ENCODE measurements at places on chromosomes 16 and 17.

GRCh38 chr17:60297760-60298401, 94.1 kb downstream of the USP32 start:
- no peak for DNase-seq

DNA sequence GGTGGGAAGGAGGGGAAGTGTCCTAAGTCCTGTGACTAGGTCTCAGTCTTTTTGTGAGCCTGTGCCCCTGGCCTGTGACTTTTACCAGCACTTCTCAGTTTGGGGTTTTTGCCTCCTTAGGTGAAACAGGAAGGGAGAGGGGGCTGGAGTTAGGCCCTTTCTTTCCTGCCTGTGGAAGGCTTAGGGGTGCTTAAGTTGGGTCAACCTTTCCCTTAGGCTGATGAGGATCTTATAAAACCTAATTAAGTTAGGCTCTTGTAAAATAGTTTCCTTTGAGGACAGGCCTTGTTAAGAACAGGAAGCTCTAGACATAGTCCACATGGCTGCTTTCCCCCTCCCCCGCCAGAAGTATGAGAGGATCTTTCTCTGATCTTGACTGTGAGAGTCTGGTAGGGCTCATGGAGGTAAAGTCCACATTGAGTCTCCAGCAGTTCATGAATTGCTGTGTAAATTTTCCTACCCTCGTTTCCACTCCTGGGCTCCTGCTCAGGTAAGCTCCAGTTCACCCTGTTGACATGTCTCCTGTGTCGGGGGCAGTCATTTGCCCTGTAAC, 17.0 kb upstream of the DNASE1 start:
- peak; percentile 11 for DNase-seq

- DNase-seq = no peak
Observed at GRCh38 chr16:71296584-71297340, 7.6 kb upstream of the CMTR2 start.

- peak; percentile 32 for DNase-seq
Observed at GRCh38 chr17:21125862-21126261, 902 bp upstream of the DHRS7B start.

DNA sequence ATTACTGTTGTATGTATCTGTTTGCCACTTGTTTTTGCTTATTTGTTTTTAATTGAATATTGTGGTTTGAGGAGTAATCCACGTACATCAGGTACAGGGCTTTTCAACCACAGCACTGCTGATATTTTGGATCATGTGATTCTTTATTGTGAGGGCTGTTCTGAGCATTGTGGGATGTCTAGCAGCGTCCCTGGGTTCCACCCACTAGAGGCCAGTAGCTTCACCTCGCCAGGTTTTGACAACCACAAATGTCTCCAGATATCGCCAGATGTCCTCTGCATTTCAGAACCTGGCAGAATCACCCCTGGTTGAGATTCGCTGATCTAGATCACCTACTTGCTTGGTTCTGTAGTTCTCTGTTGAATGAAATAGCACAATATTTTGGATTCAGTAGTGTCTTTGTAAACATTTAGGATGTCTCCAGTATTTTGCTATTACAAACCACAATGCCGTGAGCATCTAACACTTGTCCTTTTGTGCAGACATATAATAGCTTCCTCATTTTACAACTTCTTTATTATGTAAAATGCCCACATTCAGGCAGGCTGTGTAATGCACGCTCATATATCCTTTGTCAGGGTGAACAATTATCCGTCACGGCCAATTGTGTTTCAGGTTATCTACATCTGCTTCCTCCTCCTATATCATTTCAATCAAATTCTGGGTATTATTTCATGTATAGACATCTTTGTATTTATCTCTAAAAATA, 380.3 kb downstream of the SNX29 start:
- DNase-seq = no peak

DNA sequence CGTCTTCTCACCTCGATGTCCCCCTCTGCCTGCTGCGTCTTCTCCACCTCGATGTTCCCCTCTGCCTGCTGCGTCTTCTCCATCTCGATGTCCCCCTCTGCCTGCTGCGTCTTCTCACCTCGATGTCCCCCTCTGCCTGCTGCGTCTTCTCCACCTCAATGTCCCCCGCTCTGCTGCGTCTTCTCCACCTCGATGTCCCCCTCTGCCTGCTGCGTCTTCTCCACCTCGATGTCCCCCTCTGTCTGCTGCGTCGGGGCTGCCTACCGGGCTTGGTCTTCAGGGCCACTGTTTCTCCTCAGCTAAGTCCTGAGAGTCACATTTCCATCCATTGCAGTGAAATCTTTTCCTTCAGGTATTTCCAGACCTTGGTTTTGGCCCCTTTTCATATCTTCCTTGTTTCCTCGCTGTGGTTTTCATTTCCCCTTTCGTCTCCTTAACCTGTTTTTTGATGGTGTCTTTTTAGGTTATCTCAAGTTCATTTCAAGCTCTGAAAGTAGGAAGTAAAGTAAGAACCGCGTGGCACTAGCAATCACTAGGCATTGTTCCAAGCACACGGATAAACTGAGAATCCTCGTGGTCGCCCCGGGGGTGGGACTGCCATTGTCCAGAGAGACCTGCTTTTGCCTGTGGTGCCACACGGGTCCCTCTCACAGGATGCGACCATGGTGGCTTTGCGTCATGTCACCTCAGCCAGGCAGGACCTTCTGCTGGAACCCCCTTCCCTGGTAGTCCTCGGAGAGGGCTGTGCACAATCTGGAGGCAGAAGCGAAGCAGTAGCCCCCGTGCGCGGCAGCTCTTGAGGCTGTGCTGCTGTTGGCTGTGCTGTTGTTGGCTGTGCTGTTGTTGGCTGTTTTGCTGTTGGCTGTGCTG, 9.5 kb upstream of the ZNF750 start:
- no peak for DNase-seq

DNA sequence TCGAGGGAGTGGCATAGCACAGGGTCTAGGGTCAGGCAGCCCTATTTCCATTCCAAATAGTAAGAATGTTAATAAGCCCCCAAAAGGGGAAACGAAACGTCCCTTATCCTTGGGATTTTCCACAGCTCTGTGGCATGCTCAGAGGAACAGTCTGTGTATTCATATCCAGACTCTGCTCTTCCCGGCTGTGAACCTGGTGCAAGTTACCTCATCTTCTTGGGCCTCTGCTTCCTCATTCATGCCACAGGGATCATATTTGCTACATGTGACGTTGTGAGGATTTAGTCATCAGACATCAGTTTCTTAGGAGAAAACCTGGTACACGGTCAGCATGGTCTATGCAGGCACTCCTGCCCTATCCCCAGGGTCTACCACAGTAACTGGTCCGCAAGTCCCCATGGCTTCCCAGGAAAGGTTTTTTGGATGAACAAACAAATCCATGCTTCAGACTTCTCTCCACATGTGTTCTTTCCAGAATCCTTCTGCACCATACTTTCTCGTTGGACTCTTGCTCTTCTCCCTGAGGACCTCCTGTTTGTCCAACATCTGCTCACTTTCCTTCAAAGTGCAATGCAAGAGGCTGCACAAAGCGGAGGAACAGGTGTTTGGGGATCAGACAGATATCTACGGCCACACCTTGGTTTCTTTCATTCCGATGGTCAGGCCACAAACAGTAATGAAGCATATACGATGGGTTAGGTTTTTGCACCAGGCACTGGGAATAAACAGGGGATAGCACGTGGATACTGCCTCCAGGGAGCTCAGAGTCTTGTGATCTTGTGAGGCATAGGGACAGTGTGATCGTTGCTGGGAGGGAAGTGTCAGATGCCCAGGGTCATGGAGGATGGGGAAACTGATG, 17.7 kb downstream of the GLP2R start:
- no peak for DNase-seq

DNA sequence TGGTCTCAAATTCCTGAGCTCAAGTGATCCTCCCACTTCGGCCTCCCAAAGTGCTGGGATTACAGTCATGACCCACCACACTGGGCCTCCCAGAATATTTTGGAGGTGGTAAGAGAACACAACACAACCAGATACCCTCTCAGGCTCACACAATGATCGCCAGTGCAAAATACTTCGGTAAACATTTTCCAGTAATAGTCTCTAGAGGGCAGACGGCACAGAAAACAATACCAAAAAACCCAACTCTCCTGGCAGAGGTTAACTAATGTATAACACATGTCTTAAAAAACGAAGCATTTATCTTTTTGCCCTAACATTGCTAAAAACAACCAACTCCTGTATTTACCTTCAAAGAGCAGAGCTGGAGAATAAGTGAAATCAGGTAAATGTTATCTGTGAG, 10.5 kb downstream of the NUFIP2 start:
- no peak for DNase-seq

GRCh38 chr17:78432226-78433012, 54.0 kb downstream of the PGS1 start:
- DNase-seq = no peak

DNA sequence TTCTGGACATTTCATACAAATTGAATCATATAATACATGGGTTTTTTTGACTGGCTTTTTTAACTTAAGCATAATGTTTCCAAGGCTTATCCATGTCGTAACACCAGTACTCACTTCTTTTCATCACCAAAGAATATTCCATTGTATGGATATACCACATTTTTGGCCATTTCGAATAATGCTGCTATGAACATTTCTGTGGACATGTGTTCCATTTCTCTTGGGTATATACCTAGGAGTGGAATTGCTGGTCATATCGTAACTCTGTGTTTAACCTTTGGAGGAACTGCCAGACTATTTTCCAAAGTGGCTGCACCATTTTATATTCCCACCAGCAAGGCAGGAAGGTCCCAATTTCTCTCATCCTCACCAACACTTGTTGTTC, 46.0 kb upstream of the WSB1 start:
- DNase-seq = no peak

DNA sequence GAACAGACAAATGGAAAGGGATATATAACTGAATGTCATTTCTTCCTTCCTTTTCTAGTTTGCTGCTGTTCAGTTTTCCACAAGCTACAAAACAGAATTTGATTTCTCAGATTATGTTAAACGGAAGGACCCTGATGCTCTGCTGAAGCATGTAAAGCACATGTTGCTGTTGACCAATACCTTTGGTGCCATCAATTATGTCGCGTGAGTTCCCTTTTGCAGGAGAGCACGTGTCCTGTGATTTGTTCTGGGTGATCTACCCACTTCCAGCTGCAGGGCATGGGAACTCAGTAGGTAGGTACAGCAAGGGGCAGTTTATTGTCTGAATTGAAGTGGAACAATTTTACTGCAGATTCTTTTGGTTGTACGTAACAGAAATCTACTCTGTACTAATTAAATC, 8.8 kb downstream of the ITGAL start:
- DNase-seq = no peak

- peak; percentile 38 for DNase-seq
Observed at GRCh38 chr17:3892095-3892998, 506 bp downstream of the CAMKK1 start.

DNA sequence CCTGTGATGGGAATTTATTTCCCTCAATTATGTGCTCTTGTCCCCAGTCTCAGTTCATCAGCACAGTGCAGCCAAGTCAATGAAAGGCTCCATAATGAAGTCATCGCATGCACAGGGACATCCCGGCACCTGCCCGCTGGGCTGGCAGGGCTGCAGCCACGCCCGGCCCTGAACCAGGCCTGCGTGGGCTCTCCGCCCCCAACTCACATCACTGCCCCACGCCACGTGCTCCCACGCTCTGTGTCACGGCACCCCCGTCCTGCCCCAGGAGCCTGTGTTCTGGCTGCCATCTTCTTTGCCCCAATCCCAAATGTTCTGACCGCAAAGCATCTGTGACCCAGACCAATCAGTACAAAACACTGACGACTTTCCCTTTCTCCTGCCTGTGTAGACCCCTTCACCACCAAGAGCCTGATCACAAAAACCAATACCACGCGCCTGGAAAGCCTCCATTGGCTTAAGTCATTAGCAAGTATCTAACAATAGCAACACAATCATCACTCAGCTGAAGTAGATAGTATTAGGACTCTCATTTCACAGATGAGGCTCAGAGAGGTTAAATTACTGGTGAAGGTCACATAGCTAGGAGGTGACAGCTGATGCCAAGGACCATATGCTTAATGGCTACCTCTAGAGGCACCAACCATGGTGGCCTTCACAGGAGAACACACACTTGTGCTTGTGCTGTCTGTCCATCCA, 202.5 kb downstream of the ZFHX3 start:
- no peak for DNase-seq

DNA sequence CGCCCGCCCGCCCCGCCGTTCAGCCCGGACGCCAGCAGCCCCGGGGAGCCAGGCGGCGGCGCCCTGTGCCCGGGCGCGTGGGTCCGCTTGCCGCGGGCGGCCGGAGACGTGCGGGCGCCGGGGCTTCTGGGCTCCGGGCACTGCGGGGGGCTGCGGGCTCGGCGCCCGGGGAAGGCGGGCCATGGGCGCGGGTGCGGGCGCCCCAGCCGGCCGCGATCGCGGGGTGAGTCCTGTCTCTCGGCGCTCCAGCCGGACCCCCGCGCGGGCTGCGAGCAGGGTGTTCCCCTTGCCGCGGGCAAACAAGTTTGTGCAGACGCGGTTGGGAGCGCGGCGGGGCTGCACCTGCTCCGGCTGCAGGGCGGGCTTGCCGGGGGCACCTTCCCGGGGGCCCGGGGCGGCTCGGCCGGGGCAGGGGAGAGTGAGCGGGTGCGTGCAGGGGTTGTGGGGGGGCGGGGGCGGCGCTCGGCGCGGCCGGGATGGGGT, 292 bp downstream of the WSCD1 start:
- DNase-seq = no peak

- DNase-seq = peak; percentile 20
Observed at GRCh38 chr16:17590711-17591654, 120.2 kb upstream of the XYLT1 start.

DNA sequence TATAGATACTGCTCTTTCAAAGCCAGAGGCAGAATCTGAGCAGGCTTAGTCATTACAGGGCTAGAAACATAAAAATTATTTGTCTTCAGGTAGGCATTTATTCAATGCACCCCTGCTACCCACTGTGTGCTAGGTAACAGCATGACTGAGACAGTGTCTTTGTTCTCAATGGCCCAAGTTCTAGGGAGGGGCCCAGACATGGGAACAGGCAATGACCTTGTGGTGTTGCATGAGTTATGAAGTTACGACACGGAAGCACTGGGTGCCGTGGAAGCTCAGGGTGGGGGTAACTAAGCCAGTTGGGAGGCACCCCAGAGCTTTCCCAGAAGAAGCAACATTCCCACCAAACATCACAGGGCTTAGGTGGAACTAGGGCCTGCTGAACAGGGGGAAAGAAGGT, 87.0 kb downstream of the CPPED1 start:
- no peak for DNase-seq

GRCh38 chr16:88337021-88337420, 45.7 kb upstream of the ZNF469 start:
- no peak for DNase-seq

- no peak for DNase-seq
Observed at GRCh38 chr16:82509691-82510430, 116.9 kb upstream of the CDH13 start.
